ENCODE measurements at places on chromosomes 1 and 21.

GRCh38 chr1:41174170-41174569, 67.9 kb downstream of the SCMH1 start:
- no peak for DNase-seq

GRCh38 chr21:45836694-45837670, 144.6 kb upstream of the COL6A1 start:
- DNase-seq: no peak

DNA sequence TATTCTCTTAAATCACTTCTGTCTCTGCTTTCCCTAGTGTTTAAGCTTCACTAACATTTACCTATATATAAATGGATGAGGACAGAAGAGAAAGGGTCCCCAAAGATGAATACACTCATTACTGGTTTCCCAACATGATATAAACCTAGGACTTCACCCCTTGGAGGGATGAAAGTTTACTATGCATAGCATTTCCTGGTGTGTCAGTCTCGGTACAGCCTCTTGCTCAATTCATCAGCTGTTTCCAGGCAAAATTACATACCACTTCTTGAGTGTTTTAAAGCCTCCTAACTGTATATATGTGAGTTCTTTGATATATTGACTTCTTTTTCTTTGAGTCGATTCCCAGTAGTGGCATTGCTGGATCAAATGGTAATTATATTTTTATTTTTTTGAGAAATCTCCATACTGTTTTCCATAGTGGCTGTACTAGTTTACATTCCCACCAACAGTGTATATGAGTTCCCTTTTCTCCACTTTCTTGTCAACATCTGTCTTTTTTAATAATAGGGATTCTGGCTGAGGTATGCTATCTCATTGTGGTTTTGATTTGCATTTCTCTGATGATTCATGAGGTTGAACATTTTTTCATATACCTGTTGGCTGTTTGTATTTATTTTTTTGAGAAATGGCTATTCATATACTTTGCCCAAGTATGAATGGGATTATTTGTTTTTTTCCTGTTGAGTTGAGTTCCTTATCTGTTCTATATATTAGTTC, 259.3 kb upstream of the CACYBP start:
- DNase-seq: peak; percentile 34

DNA sequence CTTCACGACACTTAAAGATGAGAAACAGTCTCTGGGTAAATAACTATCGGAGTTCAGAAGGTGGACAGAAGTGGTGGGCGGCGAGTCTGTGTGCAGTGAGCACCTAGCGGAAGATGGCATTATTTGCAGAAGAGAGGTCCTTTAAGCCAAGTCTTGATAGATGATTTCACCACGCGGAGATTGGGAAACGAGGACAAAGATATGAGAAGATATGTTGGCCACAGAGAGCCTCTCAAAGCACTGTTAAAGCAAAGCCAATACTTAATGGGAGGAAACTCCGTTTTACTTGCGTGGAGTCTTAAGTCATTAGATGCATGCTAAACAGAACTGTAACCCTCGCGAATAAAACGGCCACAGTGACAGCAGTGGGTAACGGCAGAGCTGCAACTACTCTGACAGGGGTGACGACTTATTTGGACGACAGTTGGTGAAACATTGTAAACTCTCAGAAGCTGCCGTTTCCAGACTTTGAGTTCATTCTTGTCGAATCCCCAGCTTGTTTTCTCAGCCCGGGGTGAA, 577 bp upstream of the CEP350 start:
- DNase-seq: peak; percentile 61

- no peak for DNase-seq
These were observed 44.3 kb downstream of the CD34 start for GRCh38 chr1:207866471-207867135.

- no peak for DNase-seq
These were observed 5.2 kb downstream of the TTC22 start for GRCh38 chr1:54795841-54796468.

DNA sequence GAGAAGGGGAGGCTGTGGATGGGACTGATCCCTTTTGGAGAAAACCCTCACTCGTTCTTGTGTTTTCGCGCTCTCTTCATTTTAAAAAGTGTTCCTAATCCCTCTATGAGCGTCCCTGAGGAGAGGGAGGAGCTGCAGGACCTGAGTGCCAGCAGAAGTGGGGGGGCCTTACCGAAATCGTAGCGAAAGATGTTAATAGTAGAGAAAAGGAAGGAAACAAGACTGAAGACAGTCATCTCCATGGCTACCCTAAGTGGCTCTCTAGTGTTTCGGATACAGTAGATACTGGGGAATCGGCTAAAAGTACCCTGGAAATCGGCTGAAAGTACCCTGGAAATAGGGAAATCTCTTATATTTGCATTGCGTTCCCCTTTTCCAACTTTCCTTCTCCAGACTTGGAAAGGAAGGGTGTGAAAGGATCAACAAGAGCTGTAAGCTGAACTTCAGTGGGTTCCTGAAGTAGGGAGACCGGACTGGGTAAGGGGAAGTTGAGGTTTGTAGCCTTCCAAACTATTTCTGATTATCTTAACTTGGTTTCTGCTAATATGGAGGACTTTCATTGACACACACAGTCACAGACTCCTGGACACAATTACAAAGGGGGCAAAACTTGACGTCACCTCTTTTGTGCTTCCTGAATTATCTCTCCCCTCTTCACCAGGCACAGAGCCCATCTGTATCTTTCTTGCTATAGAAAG, 486 bp upstream of the DSTYK start:
- no peak for DNase-seq

Measured in SK-MEL-5 (cell line).